CD4-positive, alpha-beta T cell treated with Interleukin-15 for 4 hours (primary cell): ENCODE measurements at places on chromosomes 12 and 14.

DNA sequence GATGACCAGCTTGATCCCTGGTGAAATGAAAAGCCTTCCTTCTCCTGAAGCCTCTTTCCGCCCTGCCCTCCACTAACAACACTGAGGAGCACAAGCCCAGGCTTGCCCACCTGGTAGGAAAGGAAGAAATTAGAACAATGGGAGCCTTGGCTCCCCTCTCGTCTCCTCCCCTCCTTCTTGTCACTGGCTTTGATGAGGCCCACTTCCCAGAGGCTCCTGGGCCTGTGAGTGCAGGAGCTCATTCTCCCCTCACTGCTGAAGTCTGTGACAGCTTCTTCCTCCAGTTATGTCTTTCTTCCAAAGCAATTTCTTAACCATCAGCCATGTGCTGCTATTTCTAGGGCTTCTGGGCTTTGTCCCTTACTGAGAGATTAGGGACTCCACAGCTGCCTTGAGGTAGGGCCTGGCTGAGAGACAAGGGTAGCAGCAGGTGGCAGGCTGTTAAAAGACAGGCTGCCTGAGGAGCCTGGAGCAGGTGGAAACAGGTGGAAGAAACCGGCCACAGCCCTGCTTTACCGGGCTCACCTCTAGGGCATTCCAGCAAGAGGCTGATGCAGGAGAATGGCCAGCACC, 53.6 kb upstream of the SRSF5 start:
- no peak for DNase-seq

GRCh38 chr12:50181691-50182090, 14.5 kb upstream of the CERS5 start:
- no peak for DNase-seq

DNA sequence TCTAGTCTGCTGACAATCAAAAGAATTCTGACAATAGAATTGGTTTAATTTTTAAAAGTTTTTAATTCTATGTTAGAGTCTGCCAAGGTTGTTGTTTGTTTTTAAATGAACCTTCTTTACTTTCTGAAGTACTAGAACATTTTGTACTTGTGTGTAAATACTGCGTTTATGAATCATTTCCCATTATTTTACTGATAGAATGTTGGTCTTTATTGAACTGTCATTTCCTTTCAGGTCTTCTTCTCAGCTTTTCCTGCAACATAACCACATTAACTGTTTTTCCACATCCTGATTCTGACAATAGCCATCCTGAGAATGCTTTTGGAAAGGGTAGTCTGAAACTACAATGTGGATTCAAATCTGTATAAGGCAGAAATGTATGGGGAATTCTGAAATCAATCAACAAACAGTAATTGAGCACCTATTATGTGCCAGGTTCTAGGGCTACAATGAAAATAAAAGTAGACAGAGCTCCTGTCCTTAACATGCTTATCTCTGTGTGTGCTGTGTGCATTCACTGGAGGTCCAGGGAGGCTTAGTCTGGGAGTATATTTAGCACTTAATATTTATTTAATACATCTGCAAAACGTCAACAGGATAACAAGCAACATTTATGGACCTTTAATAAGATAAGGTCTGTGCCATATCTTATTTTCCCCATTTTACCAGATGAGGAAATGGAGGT, 73.1 kb upstream of the SLC38A2 start:
- DNase-seq = no peak

GRCh38 chr12:64810831-64811230, 13.6 kb upstream of the TBC1D30 start:
- DNase-seq = no peak

DNA sequence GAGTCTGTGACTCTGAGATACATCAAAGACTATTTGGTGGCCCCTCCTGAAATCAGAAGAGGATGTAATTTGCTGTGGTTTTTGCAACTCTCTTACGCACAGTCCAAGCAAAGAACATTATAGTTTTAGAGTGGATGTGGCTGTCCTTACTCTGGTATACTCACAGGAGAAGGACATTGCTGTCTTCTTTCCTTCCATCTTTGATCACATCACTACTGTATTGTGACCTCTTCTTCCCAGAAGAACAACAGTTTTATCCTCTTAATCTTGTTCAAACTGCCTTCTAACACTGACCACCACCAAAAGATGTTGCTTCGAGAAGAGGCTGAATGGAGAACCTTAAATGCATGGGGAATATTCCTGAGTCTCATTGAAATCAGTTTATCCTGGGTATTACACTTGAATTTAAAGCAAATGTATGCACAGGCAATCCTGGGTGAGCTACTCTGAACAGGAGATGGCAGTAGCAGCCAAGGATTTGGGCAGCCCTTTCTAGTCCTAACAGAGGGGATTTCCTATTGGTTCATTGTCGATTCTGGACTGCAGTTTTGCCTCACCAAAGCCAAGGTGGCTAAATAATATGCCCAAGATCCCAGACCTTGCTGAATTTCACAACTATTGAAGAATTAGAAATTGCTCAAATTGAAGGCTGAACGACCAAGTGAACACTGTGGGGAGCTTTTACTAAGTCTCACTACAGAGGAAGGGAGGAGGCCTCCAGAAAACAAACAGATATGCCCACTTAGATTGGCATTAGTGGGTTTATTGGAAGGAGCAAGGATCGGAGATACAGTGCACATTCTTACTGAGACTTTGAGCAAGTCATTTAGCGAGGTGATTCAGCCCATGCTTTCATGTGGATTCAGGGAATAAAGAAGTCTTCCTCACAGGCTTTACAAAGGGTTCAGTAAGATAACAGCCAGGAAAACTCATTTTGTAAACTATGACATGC, 282.8 kb downstream of the PAWR start:
- no peak for DNase-seq

DNA sequence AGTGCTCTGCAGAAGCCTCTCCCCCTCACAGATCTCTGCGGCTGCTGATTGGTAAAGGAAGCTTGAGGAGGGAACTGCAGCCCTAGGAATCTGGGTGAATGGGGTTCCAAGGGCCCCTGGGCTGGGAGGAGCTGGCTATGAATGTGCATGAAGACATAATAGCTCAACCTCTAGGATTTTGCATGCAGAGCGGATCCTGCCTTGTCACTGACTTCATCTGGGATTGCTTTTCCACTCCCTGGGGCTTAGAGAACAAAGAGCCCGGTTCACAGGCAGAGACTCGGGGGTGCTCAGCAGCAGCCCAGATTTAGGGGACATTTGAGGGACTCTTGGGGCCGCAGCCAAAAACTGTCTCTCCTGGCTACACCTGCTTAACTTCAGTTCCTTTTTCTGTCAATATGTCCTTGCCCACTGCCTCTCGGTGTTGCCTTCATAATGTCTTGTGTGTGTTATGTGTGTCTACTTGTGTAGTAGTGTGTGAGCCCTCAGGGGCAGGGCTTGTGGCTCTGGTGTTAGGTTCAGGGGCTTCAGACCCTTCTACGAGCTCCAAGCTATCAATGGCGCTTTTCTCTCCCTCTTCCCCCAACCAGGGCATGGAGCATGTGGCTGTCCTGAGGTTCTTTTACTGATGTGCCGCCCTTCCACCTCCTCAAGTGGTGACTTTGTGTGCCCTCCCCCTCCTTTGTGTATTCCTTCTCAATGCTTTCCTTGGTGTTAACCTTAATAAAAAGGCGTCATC, 1.9 kb downstream of the CCDC184 start:
- DNase-seq = no peak

GRCh38 chr14:101521978-101522377, 39.3 kb upstream of the DIO3 start:
- no peak for DNase-seq

- no peak for DNase-seq
Observed at GRCh38 chr12:71460318-71460717, 20.7 kb downstream of the LGR5 start.

DNA sequence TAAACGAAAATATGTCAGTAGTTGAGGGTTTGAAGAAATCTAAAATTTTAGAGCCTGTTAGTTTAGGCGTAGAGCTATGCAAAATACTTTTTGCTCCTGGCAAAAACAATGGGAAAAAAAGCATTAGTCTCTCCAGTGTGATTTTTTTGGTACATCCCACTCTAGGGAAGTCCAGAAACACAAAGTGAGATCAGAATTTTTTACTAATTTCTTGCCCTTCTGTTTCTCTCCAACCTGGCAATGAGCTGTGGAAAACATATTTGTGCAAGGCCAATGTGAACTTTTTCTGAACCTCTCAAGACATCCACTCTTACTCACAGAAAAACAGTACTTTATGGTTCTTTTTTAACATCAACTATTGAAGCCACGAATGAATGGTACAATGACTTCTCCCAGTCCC, 56.9 kb upstream of the DCN start:
- DNase-seq = no peak

GRCh38 chr14:24343795-24344660, 4.2 kb upstream of the RIPK3 start:
- no peak for DNase-seq

- DNase-seq = no peak
Observed at GRCh38 chr12:123602651-123603195, 824 bp downstream of the DDX55 start.

GRCh38 chr12:57135527-57136326, 7.4 kb downstream of the LRP1 start:
- no peak for DNase-seq

- no peak for DNase-seq
Observed at GRCh38 chr14:75442166-75442565, 14.3 kb downstream of the JDP2 start.

DNA sequence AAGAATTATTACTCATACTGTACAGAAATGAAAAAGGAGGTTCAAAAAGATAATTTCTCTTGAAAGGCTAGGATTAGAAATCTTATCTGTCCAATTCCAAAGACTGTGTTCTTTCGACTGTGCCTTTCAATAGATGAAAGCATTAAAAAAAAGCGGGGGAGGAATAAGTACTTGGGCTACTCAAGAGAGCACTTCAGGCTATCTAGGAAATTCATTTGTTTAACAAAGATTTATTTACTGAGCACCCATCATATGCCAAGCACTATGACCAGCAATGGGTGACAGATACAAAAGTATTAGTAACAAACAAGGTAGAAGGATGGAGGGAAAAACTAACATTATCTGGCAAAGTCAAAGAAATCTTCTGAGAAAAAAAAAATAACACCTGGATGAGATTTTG, 37.4 kb downstream of the SENP1 start:
- no peak for DNase-seq

GRCh38 chr14:20331053-20331613, 1.9 kb downstream of the CCNB1IP1 start:
- DNase-seq = no peak

- no peak for DNase-seq
Observed at GRCh38 chr12:102879144-102879763, 37.8 kb downstream of the PAH start.

- no peak for DNase-seq
Observed at GRCh38 chr12:13209436-13210235, 13.1 kb downstream of the EMP1 start.

GRCh38 chr12:54977857-54978256, 6.7 kb downstream of the TESPA1 start:
- no peak for DNase-seq

GRCh38 chr12:103901518-103902173, 28.6 kb upstream of the HSP90B1 start:
- peak; percentile 41 for DNase-seq

GRCh38 chr14:104144453-104144790, 6.0 kb downstream of the KIF26A start:
- DNase-seq = no peak

DNA sequence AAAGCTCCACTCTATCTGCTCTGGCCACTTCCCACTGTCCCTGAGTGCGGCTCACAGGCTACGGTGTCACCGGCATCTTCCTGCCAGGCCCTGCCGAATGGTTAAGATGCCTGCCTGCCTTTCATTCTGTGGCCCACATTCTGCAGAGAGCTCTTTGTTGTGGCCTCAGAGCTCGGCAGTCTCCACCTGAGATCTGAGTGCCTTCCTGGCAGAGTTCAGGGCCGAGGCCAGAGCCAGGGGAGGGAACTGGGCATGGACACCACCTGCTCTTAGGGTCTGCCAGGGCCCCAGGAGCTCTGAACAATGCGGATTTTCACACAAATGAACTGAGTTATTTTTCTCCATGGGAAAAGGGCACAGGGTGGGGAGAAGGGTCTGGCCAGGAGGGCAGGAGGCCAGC, 127.2 kb downstream of the RBM19 start:
- DNase-seq = no peak

DNA sequence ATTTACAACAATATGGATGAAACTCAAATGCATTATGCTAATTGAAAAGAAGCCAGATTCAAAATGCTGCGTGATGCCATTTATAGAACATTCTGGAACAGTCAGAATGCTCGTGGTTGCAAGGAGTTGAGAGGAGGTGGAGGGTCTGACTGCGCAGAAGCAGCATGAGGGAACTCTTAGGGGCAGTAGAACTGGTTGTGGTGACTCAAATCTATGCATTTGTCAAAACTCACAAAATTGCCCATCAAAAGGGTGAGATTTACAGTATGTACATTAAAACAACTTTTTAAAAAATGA, 113.7 kb upstream of the PDZRN4 start:
- no peak for DNase-seq

DNA sequence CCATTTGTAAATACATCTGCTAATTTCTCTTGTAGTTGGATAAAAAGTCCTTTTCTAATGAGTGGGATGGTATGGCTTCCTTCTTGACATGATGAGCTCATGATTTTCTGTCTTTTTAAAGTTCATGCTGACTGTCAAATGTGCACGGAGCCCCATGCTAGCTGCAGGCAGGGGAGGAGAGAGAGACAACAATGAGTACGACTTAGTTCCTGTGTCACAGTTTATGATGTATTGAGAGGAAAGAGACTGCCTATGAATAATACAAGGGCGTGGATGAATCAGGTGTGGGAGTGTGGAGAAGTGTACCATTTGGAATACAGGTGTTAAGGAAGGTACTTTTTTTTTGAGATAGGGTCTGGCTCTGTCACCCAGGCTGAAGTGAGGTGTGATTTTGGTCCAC, 10.7 kb upstream of the TBC1D30 start:
- DNase-seq = no peak

DNA sequence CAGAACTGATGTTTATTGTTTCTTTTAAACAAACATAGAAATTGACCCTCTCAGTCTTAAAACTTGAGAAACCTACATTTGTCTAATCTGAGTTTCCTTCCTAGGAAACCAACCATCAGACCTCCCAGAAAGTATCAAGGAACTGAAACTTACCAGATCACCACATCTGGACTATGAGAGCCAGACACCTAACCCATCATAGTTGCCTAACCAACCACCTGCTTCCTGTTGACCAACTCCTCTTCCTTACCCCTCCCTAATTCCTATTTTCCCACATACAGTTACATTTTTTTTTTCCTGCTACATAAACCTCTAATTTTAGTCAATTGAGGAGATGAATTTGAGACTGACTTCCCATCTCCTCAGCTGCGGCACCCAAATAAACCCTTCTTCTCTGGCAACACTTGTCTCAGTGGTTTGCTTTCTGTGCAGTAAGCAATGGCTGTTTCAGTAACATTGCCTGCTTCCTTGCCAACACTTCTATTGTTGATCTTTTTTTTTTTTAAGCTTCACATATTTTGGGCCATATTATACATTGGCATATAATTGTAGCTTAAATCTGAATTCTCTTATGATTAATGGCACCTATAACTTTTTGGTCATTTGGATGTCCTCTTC, 34.3 kb downstream of the KLRD1 start:
- no peak for DNase-seq

GRCh38 chr12:120092551-120093335, 23.8 kb downstream of the RAB35 start:
- no peak for DNase-seq
